ENCODE measurements at places on chromosomes 2 and 18. TPM values are rescaled to one million over a fixed set of nuclear protein-coding genes. Genes with fewer than 3 reads are reported as not detected.

GRCh38 chr2:166042356-166042755, 85.5 kb downstream of the SCN1A start:
- DNase-seq, result no peak

DNA sequence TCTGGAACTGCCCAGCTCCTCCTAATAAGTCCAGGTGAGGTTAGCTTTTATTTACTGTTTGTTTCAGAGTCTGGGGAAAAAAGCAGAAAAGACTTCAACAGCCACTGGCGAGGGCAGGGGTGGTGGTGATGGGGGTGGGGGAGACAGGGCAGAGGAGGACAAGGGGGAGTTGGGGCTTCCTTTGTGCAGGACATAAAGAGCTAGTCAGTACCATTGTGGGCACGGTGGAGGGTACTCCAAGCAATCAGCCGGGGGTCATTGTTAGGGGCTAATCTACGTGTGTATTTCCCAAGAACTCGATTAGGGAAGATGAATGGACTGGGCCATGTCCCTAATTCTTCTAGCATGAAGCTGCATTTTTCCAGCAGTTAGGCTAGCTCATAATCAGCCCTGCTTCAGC, 2.8 kb upstream of the RAX start:
- DNase-seq, result no peak

DNA sequence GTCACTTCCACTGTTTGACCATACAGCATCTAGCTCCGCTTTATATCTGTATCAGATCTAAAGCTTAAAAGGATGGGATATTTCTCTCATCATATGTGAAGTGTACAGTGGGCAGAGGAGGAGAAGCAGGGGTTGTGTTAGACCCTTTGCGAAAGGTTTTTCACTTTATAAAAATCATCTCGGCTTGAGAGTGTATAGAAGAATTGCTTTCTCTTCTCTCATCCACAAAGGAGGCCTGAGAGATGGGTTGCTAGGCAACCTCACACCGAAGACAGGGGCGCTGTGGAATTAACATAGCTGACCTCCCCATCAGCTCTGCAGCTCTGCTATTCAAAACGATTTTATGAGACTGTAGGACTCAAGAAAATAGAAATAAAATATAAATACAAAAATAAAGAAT, 70.2 kb upstream of the GALNT3 start:
- peak; percentile 25 for DNase-seq

DNA sequence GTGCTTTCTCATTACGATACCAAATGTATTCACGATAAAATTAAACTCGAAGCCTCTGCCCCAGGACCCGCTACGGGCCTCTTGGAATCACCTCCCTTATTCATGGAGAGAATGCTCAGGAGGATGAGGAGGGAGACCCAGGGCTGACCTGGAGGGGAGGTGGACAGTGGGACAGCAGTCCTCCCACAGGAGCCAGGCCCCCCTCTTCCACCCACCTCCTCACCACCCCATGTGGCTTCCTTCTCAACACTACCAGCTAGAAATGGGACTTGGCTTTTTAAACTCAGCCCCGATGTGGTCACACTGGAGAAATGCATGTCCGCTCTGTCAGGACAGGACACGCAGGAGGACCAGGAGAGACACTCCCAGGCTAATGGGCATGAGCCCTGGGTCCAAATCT, 147.9 kb upstream of the ID2 start:
- no peak for DNase-seq

GRCh38 chr2:54871457-54872107, 148.1 kb downstream of the EML6 start:
- no peak for DNase-seq

RAPGEF4 gene
- 45.1 TPM for total RNA-seq

UGT1A9 gene
- total RNA-seq, result not detected

TRPM8 gene
- total RNA-seq, result 0.54 TPM
